ENCODE measurements at places on chromosomes 3 and 15.
A peak's percentile ranks its signal among the peaks of the same experiment; 100 is the strongest.

DNA sequence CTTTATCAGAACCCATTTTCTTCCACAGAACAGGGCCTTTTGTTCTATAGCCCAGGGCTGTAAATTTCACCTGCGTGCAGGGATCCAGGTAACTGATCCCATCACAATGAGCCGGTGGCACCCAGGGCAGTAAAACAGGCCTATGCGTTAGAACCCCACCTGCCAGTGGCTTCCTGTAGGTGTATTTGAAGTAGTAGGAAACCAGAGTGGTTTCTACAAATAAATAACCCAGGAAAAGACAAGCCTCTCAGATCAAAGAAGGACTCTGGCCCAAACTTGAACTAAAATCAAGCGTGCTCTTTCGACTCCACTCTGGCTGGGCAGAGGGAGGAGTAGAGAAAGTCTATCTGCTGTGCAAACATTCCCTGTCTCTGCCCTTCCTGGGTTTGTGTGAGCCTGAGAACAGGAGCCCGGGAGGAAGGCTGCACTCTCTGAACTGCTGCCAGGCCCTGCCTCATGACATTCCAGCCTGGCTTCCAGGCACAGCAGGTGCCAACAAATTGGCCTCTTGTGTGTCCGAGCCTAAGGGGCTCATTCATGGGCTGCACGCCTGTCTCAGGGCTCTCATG is 77.7 kb downstream of the CEMIP start:
- DNase-seq: no peak

GRCh38 chr3:98600412-98601095 is 7.1 kb upstream of the CPOX start:
- no peak for DNase-seq

DNA sequence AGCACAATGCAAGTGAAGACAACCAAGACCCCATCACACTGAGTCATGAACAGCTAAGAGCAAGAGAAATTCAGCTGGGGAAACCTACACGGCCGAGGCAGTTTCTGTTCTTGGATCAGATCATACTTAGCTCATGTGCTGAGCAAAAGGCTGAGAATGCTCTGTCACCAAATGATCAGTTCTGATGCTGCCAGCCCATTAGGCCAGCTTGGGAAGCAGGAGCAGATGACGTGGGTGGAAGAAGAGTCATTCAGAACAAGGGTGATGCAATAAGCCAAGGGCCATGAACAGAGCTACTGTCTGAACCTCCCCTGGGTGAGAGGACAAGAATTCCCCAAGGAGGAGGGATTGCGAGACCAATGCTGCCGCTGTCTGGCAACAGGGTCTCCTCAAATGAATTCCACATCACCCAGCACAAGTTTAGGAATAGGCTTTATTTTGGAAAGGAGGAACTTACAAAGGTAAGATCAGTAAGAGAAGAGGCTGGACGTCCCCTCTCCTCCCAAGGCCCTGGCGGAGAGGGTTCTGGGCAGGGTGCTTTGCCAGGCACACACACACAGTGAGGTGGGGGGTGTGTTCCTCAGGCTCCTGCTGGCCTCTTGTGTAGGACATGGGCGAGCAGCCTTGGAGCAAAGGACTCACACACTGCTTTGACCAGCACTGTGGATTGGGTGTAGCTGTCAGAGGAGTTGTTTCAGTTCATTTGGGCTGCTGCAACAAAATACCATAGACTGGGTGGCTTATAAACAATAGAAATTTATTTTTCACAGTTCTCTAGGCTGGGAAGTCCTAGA is 65.6 kb upstream of the CTXND1 start:
- peak; percentile 84 for DNase-seq

DNA sequence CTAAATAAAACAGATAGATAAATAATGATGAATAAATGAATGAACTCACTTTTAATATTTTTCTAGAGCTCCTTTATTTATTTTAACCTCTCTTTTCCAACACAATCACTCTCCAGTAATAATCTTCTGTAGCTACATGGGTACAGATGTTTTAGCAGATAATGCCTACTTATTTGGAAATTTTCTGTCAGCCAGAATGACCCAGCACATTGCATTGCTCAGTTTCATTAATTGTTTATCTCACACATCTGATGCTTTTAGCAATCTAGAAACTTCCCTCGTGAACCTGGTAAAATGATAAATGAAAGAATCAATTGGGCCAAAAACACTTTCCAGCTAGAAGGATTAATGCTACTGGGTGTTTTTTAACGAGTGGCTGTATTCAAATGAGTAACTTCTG is 14.9 kb upstream of the MYH15 start:
- DNase-seq: no peak

GRCh38 chr3:51869304-51869703 is 6.1 kb downstream of the IQCF5 start:
- DNase-seq: no peak

DNA sequence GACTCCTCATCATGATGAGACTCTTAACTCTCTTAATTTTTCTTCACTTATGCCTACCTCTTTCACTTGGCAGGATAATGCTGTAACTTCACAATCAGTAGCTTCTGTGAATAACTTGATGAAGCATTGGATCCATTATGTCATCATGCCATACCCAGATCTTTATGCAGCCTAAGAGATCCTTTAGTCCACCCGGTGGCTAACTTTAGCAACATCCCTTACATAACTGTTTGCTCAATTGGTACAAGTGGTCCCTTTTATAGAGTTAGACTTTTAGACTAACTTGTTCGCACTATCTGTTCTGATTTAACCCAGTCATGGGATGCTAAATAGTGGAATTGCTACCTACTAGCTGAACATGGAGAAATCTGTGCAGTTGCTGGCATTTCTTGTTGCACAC is 184.5 kb downstream of the USP13 start:
- DNase-seq: no peak

GRCh38 chr15:90337256-90337655 is 14.8 kb upstream of the ZNF774 start:
- DNase-seq: no peak

- no peak for DNase-seq
Observed at GRCh38 chr3:81816473-81817250, 55.2 kb upstream of the GBE1 start.

- peak; percentile 6 for DNase-seq
Observed at GRCh38 chr15:74978503-74978902, 16.9 kb upstream of the SCAMP5 start.

GRCh38 chr15:31111091-31111647 is 9.6 kb upstream of the TRPM1 start:
- DNase-seq: no peak

GRCh38 chr3:111534701-111535100 is 7.3 kb upstream of the CD96 start:
- no peak for DNase-seq

DNA sequence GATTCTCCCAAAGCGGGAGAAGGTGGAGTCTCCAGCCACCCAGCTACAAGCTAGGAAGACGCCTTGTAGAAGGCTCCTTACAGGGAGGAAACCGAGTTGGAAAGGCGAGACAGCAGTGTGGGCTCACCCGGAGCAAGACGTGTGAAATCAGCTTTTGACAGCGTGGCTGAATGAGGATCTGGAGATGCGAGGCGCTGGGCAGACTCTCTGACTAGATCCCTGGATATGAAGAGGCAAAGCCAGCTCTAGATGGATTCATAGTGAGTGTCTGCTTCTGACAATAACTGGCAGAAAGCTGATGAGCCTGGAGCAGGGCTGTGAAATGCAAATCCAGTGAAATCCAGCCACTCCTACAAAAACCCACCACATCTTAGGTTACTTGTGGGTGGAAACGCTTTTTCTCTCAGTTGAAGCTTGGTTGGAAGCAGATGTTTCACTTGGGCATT is 41.0 kb downstream of the GOLGA6A start:
- no peak for DNase-seq

- no peak for DNase-seq
Observed at GRCh38 chr3:197006860-197007259, 22.8 kb downstream of the MELTF start.

DNA sequence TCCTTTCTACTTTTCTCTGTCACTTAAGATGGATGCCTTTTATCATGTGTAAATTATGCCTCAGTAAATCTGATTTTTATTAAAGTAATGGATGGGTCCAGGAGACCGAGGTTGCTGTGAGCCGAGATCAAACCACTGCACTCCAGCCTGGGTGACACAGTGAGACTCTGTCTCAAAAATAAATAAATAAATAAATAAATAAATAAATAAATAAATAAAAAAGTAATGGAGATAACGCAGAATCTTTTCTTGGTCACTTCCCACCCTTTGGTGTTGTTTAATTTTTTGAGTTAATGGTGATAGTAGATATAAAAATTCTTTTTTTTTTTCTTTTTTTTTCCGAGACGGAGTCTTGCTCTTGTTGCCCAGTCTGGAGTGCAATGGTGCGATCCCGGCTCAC is 44.1 kb upstream of the MUC13 start:
- DNase-seq: no peak

- DNase-seq: no peak
Observed at GRCh38 chr3:197471221-197472010, 84.4 kb downstream of the BDH1 start.

GRCh38 chr15:100929641-100930042 is 10.5 kb downstream of the LRRK1 start:
- DNase-seq: no peak

- DNase-seq: no peak
Observed at GRCh38 chr15:36347272-36347858, 232.1 kb upstream of the CDIN1 start.

DNA sequence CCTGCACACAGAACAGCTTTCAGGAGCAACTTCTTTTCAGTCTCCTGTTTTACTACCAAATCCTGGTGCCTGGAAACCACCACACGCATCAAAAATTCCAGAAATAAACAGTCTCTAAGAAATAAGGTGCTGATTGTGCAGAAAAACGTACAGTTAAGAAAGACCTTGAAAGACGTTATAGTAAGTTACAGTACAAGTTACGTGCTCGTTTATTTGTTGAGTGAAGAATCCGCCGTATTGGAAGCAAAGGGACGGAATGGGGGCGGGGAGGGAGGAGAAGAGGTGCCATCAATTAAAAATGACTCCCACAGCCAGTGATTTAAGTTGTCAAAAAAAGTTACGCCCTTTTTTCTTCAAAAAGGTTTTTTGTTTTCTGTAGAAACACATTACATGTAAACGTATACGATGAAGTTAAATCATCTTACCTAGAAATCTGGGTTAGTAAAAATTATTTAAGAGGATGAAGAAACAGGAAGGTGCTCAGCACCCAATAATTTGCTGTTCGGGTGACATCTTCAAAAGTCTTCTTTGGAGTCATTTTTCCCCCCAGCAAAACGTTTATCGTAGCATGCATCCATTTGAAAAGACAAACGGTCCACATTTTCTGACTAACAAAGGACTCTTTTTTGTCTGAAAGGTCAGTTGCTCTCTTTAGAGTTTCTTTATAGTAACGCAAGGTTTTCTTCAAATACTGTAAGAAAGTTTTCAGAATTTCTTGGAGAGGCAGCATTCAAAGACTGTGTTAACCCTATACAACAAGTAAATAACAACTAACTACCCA is 782 bp upstream of the UACA start:
- no peak for DNase-seq

DNA sequence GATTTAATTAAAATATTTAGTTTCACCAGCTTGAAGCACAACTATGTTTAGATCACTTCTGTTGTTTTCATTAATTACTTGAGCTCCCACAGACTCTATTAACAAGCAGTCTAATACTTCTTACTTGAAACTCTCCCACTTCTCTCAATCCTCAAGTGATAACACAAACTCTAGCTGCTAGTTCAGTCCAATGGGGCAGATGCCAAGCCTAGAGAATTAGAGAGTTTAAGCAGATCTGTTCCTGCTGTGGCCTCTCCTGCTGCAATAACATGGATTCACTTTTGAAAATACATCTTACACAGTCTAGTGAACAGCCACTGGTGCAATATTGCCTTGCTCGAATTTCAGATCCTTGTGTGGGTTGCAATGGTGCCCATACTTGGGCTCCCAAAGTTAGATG is 566.4 kb upstream of the SGO1 start:
- no peak for DNase-seq

DNA sequence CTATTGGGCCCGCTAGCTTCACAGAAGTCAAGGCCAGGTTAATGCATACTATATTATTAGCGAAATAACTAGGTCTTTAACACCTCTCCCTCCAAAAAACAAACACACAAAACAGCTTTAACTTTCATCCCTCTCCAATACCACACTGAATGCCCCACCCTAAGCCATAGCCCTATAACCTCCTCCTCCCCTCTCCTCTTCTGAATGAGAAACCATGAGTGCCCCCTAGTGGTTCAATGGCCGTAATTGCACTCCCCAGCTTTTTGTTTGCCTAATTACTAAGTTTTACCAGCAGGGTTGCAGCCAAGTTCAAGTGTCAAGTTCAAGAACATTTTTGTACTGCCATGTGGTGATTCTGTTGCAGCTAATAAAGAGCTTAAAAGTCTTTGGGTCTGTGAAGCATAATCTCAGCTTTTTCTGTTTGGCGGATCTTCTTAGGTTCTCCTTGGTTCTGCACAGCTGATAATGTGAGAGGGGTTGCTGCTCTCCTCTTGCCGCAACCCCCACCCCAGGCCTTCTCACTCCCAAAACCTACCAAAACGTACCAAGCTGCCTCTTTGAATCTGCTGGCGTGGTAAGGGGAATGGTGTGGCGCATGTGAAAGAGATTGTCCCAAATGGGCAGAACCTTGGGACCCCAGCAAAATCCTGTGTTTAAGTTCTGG is 57.9 kb downstream of the RPL22L1 start:
- peak; percentile 83 for DNase-seq

DNA sequence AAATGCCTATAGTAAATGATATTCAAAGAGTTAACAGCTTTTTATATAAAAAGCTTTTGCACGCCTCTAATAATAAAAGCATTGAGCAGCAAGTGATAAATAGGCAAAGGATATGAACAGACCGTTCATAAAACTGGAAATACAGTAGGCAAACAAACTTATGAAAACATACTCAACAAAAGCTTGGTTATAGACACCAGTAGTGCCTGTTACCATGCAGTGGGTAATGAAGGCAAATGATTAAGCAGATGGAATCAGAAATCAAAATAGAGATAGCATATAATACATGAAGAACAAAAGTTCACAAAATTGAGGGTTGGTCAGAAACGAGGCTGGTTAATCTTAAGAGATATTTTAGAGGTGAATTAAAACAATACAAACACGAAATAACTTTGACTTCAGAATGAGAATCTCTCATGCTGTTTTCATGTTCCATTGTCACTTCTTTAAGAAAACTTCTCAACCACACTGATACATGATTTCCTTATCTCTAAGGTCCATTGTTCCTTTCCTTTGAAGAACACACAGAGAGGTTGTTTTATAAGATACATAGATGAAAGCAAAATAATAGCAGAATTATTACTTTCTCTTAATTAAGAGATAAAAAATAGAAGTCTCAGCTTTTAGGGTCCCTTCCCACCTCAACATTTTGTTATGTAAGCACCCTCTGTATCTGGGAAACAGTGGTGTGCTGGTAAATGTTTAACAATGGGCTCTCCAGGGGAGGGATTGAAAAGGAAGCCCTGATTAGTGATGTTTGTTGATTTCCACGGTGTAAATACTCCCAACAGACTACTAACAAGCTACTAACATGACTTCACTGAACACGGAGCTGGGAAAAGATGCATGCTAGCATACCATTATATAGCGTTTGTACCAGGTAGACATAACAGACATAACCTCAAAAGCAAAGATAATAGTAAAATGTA is 12.6 kb downstream of the RASGRP1 start:
- DNase-seq: no peak

- peak; percentile 20 for DNase-seq
Observed at GRCh38 chr15:79431636-79432344, at the start of gene MINAR1. Gene MINAR1 (plus strand): TSS chr15:79432336. CDS start chr15:79456148, 23,812 bp downstream.
